SK-MEL-5 (cell line): ENCODE measurements at places on chromosomes 4 and X. TPM values are rescaled to one million over a fixed set of nuclear protein-coding genes. Genes with fewer than 3 reads are reported as not detected.

The MAMLD1 gene
- 0.08 and 0.16 TPM in 2 replicates for total RNA-seq

The TNMD gene
- total RNA-seq, result not detected in 2 replicates

The H2BW2 gene
- not detected in 2 replicates for total RNA-seq

The MAP7D3 gene
- 27.8 and 28.0 TPM in 2 replicates for total RNA-seq

The SPOCK3 gene
- not detected in 2 replicates for total RNA-seq

The VCX2 gene
- not detected in 2 replicates for total RNA-seq

The GPRASP3 gene
- total RNA-seq, result 1.5 and 2.2 TPM in 2 replicates

The BANK1 gene
- not detected in 2 replicates for total RNA-seq

The CSAG3 gene
- total RNA-seq, result 7.6 and 8.9 TPM in 2 replicates

The TEX13B gene
- total RNA-seq, result 0.24 TPM in 1 of 2 replicates, not detected in the other

The STATH gene
- total RNA-seq, result 1.1 and 1.6 TPM in 2 replicates

The SLBP gene
- 81.9 and 86.1 TPM in 2 replicates for total RNA-seq

The TENT5D gene
- total RNA-seq, result 0.77 and 1.0 TPM in 2 replicates

The PRPS2 gene
- 33.6 and 34.4 TPM in 2 replicates for total RNA-seq

The MAGEC3 gene
- total RNA-seq, result 0.21 TPM in 1 of 2 replicates, not detected in the other

The GABRE gene
- total RNA-seq, result not detected in 2 replicates

The ACE2 gene
- total RNA-seq, result 0.05 TPM in 1 of 2 replicates, not detected in the other

The ARMCX6 gene
- 46.1 and 49.6 TPM in 2 replicates for total RNA-seq

The EDA2R gene
- total RNA-seq, result 17.1 and 19.5 TPM in 2 replicates

The SH3D19 gene
- 16.0 and 17.7 TPM in 2 replicates for total RNA-seq

The AIFM1 gene
- total RNA-seq, result 71.0 and 77.5 TPM in 2 replicates

The SORBS2 gene
- 45.8 and 49.8 TPM in 2 replicates for total RNA-seq

The OTUD6A gene
- total RNA-seq, result not detected in 2 replicates

The CXCL8 gene
- total RNA-seq, result 11.5 and 14.8 TPM in 2 replicates

The STOX2 gene
- 2.1 and 2.5 TPM in 2 replicates for total RNA-seq

The OCRL gene
- 15.4 and 18.3 TPM in 2 replicates for total RNA-seq

The UGT2A1 gene
- total RNA-seq, result not detected in 2 replicates

The CRMP1 gene
- 0.72 and 0.85 TPM in 2 replicates for total RNA-seq

The CCNQ gene
- 44.4 and 45.2 TPM in 2 replicates for total RNA-seq

The FAT4 gene
- total RNA-seq, result 0.11 and 1.0 TPM in 2 replicates

The SMIM10L2A gene
- 0.03 TPM in 1 of 2 replicates, not detected in the other for total RNA-seq

The ZNF280C gene
- total RNA-seq, result 10.2 and 10.5 TPM in 2 replicates

The PPARGC1A gene
- 88.7 and 101 TPM in 2 replicates for total RNA-seq

The ABCE1 gene
- total RNA-seq, result 115 and 142 TPM in 2 replicates

The DDX3X gene
- total RNA-seq, result 151 and 204 TPM in 2 replicates

The CRLF2 gene
- 1.0 and 1.1 TPM in 2 replicates for total RNA-seq

The SAT1 gene
- 480 and 515 TPM in 2 replicates for total RNA-seq

The ARR3 gene
- not detected in 2 replicates for total RNA-seq

The GAGE12J gene
- 37.1 TPM in 1 of 2 replicates, not detected in the other for total RNA-seq

The DUX4 gene
- total RNA-seq, result not detected in 2 replicates

The PNMA6F gene
- total RNA-seq, result not detected in 2 replicates

The USP51 gene
- 7.2 and 8.0 TPM in 2 replicates for total RNA-seq

The PRAF2 gene
- total RNA-seq, result 2.3 and 4.8 TPM in 2 replicates

The TNIP3 gene
- not detected in 2 replicates for total RNA-seq

The VEGFD gene
- total RNA-seq, result 0.21 and 0.34 TPM in 2 replicates

The SOWAHB gene
- not detected in 2 replicates for total RNA-seq

The DCAF12L1 gene
- total RNA-seq, result not detected in 2 replicates

The TCEAL9 gene
- total RNA-seq, result 71.7 and 72.0 TPM in 2 replicates

The PCDH19 gene
- not detected in 2 replicates for total RNA-seq

The VGLL1 gene
- total RNA-seq, result not detected in 2 replicates

The SPP1 gene
- 1,280 and 1,422 TPM in 2 replicates for total RNA-seq

The SERTM2 gene
- total RNA-seq, result 0.03 TPM in 1 of 2 replicates, not detected in the other

The HTN1 gene
- total RNA-seq, result 108 and 127 TPM in 2 replicates

The CHST7 gene
- total RNA-seq, result 2.9 TPM in 2 replicates

The ATP8A1 gene
- 0.29 and 0.40 TPM in 2 replicates for total RNA-seq

The LONRF3 gene
- total RNA-seq, result 2.4 and 2.8 TPM in 2 replicates

The XG gene
- not detected in 2 replicates for total RNA-seq

The PPEF2 gene
- total RNA-seq, result not detected in 2 replicates

The NXF2B gene
- 0.13 and 0.16 TPM in 2 replicates for total RNA-seq

The CNKSR2 gene
- total RNA-seq, result 3.0 and 3.1 TPM in 2 replicates
